ENCODE measurements at places on chromosomes 5 and 9. TPM values are rescaled to one million over a fixed set of nuclear protein-coding genes. Genes with fewer than 3 reads are reported as not detected.

Gene IL3
- 6.0 TPM for total RNA-seq

Gene CORO2A
- total RNA-seq = 3.9 TPM

Gene PCDHGB4
- 0.17 TPM for total RNA-seq

Gene MEIKIN
- not detected for total RNA-seq

Gene MSX2
- not detected for total RNA-seq

Gene PDE6A
- total RNA-seq = not detected

Gene CDC23
- 34.3 TPM for total RNA-seq
